Body of pancreas (tissue), 4 donors: ENCODE measurements at places on chromosomes 5 and 9. TPM values are rescaled to one million over a fixed set of nuclear protein-coding genes. Genes with fewer than 3 reads are reported as not detected.

DNA sequence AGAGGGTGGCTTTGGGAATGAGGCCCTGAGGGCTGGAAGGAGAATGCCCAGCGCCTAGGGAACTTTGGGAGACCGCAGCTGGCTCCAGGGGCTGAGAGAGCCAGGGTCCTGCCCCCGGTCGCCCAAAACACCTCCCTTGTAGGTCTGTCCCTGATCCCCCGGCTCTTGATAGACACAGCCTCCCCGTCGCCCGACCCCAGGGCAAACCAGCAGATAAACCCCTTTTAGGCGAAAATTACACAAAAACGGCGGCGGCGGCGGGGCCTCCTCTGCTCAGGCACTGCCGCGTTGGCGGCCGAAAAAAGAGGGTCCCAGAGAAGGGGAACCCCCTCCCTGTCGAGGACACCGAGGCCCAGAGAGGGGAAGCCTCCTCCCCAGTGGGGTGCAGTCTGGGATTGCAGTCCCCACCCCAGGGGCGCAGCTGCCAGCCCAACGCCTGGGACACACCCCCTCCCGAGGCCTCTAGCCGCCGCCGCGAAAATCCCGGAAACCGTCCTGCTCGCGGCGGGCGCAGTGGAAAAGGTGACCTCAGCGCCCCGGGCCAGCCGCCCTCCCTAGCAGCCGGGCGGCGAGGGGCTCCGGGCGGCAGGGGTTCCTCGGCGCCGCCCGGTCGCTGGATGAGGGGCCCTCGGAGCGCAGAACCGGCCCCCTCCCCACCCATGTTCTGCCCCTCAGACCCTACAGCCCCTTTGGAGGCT, 3.1 kb upstream of the BARX1 start:
- no peaks in the 10 kb centered on the region for H3K36me3 ChIP-seq
- no peak overlapping the region for H3K27ac ChIP-seq
- no peak for DNase-seq
- H3K4me1 ChIP-seq = peaks cover 47% of the 10 kb centered on the region

GRCh38 chr9:133638076-133638475, 1.9 kb downstream of the DBH start:
- no peaks in the 10 kb centered on the region for H3K4me1 ChIP-seq
- no peak overlapping the region for H3K27ac ChIP-seq
- no peaks in the 10 kb centered on the region for H3K36me3 ChIP-seq
- DNase-seq = no peak
- no peak overlapping the region for H3K4me3 ChIP-seq

RLN1 gene
- total RNA-seq = not detected

CCIN gene
- not detected for total RNA-seq

- H3K4me3 ChIP-seq = no peak overlapping the region
- no peak for DNase-seq
- no peak overlapping the region for H3K27ac ChIP-seq
- no peaks in the 10 kb centered on the region for H3K4me1 ChIP-seq
- no peaks in the 10 kb centered on the region for H3K27me3 ChIP-seq
These were observed 53.7 kb upstream of the FABP6 start for GRCh38 chr5:160175438-160176218.

DNA sequence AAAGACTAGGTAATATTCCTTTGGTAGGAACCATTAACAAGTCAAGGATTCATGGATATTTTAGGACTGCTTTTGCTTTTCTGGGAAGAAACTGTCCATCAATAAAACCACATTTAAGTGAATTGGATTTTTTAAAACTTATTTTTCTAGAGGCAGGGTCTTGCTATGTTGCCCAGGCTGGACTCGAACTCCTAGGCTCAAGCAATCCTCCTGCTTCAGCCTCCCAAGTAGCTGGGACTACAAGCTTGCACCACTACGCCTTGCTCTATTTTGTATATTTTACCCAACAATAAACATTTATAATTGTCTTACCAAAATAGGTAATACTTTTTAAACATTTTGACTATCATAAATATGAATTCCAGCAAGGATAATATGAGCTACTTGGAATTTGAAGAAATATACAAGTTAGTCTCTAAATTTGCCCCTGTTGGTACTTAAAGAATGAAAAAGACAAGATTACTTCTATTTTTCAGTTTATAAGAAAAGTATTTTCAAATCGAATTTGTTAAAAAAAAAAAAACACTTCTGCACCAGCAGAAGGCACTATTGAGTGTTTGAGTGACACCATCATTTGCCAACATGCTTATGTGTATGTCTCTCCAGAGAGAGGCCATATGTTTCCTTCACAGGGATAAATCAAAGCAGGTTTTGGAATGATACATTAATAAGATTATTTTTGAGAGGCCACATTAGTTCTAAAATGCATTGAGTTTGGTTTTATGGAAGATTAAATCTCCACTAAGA, 60.0 kb upstream of the CARTPT start:
- DNase-seq = no peak
- no peaks in the 10 kb centered on the region for H3K36me3 ChIP-seq
- H3K27ac ChIP-seq = no peak overlapping the region
- H3K4me3 ChIP-seq = no peak overlapping the region
- no peaks in the 10 kb centered on the region for H3K27me3 ChIP-seq

- no peaks in the 10 kb centered on the region for H3K27me3 ChIP-seq
- H3K4me1 ChIP-seq = no peaks in the 10 kb centered on the region
- no peak overlapping the region for H3K27ac ChIP-seq
- no peak overlapping the region for H3K4me3 ChIP-seq
These were observed 693.5 kb downstream of the PTPRD start for GRCh38 chr9:9919174-9919775.

- H3K4me3 ChIP-seq = peak overlapping the region; percentile 94
- no peaks in the 10 kb centered on the region for H3K27me3 ChIP-seq
- H3K36me3 ChIP-seq = no peaks in the 10 kb centered on the region
- H3K27ac ChIP-seq = peak overlapping the region; percentile 87
These were observed 411 bp upstream of the NDUFS4 start for GRCh38 chr5:53560028-53560427.

FRRS1L gene
- 0.52 TPM for total RNA-seq
